ENCODE measurements at places on chromosomes 6 and 20.

DNA sequence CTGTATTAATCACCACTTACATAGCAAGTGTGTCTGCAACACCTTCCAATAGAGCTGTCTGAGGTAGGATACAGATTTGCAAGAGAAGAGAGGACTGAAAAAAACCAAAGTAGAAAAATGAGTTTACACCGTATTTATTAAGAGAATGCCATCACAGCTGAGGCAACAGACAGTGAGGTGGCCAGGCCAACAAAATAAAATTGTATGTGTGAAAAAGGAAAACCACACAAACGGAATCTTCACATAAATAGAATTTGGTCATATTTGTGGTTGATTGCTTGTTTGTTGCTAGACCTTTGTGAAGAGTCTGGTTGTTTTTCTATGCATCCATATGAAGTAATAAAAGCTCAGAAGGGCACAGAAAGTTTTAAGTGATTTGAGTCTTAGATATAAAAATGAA is 157.8 kb upstream of the TSHZ2 start:
- DNase-seq: no peak

- no peak for DNase-seq
These were observed 44.8 kb upstream of the EMILIN3 start for GRCh38 chr20:41411391-41411847.

GRCh38 chr6:161023316-161023715 is 31.7 kb downstream of the MAP3K4 start:
- no peak for DNase-seq

GRCh38 chr20:50652702-50653294 is 38.5 kb downstream of the RIPOR3 start:
- DNase-seq: no peak

DNA sequence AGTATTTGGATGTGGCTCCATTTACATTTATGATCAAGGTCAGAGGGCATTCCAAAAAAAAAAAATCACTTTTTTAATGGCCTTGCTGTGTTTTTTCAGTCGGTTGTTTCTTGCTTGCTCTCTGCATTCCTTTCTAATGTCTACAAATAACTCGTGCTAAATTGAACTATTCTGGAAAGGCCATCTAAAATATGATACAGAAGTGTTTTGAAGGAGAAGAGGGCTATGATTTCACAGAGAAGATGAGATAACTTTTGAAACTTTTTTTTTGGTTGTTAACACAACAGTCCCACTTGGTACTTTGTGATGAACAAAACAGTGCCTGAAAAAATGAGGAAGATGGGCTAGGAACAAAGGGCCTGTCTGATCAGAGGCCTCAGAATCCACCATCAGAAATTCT is 156.1 kb upstream of the SMLR1 start:
- no peak for DNase-seq

Data from suppressor macrophage (primary cell).